Stimulated activated CD8-positive, alpha-beta memory T cell treated with anti-CD3 and anti-CD28 coated beads, Interleukin-4, amount 100 ng/mL, for 4 hours (primary cell): ENCODE measurements at places on chromosomes 13 and 19.

DNA sequence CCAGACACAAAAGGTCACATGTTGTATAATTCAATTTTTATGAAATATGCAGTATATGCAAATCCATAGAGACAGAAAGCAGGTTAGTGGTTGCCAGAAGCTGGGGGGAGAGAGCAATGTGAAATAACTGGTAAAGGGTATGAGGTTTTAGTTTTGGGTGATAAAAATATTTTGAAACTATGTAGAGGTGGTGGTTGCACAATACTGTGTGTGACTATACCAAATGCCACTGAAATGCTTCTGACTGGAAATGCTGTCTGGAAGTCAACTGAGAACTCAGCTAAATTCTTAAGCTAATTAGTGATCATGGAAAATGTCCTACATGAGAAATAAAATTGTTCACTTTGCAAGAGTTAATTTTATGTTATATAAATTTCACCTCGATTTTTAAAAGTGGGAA is 65.3 kb upstream of the RXFP2 start:
- no peak for DNase-seq

DNA sequence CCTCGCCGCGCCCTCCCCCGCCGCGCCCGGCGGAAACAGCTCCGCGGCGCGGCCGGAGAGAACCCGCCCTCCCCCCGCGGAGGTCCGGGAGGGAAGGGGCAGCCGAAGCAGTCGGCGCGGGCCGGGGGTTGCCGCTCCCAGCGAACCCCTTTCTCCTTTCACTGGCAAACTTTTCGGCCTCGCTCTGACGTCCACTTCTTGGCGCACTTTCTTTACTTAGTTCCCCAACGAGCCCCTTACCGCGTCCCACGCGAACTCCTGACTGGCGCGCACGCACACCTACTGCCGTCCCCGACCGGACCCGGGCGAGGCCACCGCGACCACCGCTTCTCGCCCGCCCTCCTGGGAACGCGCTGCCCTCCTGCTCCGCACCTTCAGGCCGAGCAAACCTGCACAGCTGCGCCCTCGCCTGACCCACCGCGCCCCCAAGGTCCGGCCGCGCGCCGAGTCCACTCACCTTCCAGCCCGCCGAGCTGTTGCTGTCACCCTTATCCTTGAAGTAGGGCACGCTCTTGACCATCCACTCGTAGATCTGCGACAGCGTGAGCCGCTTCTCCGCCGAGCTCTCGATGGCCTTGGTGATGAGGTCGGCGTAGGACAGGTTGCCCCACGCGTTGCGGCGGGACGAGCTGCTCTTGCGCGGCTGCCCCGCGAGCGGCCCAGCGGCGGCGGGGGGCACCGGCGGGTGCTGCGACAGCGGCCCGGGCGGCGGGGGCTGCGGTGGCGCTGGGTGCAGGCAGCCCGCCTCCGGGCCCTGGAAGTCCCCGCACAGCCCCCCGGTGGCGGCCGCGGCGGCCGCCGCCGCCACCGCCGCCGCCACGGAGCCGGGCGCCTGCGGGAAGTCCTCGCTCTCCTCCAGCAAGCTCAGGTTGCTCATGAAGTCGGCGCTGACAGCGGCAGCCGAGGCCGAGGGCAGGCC is 1.1 kb downstream of the FOXO1 start:
- peak; percentile 24 for DNase-seq

DNA sequence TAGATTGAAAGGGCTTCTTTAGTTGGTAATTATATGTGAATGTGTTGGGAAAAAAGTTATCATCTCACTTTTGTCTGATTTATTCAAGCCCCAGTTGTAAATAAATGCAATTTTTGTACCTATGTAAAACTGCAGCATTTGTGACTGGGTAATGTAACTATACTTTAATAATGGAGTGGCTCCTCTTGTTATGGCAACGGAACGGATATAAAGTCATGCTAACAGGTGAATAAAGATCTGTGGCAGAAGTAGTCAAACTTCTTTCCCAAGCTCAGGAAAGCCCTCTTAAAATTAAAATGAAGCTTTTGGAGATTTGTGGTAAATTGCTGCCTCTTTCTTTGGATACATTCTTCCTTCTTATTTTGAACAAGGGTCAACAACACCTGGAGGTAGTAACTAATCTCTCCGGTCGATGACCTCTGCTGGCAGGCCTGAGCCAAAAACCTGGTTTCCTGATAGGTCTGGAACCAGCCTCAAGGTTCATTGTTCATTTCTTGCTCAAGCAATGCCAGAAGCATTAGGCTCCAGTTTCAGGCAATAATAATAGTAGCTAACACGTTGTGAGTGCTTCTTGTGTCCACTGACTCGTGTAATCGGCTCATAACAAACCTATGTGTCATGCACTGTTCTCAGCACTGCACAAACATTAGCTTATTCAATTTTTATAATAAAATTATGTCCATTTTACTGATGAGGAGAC is 313.4 kb upstream of the DACH1 start:
- DNase-seq = no peak

- DNase-seq = no peak
Measured at GRCh38 chr13:112078216-112078615, 11.3 kb downstream of the SOX1 start.

- no peak for DNase-seq
Measured at GRCh38 chr13:50344717-50345116, 329.5 kb downstream of the KCNRG start.

- no peak for DNase-seq
Measured at GRCh38 chr13:84661718-84662117, 779.4 kb upstream of the SLITRK1 start.
